Fibroblast of upper back skin (primary cell): ENCODE measurements at places on chromosomes 16 and 17.

- no peak for DNase-seq
Observed at GRCh38 chr16:4767872-4768548, 1.0 kb upstream of the ZNF500 start.

- DNase-seq: peak; percentile 75
Observed at GRCh38 chr17:40026816-40027613, 11.8 kb downstream of the CSF3 start.

DNA sequence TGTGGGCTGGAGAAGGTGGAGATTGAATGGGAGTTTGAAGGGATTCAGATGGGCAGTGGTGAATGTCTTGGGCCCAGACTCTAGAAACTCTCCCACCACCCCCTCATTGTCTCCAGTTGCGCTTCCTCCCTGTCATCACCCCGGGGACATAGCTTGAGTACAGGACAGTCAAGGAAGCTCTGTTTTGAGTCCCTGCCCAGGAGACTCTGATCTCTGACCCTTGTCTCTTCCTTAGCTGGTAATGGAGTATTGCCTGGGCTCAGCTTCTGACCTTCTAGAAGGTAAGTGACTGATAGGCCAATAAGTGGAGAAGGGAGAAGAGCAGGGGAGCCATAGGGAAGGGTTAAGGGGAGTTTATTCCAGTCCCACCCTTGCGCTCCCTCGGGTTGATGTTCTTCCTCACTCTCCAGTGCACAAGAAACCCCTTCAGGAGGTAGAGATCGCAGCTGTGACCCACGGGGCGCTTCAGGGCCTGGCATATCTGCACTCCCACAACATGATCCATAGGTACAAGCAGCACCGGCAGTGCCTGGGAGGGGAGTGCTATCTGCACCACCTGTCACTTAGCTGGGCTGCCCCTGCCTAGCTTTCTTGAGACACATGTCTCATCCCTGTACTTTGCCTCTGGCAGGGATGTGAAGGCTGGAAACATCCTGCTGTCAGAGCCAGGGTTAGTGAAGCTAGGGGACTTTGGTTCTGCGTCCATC, 5.0 kb downstream of the TAOK2 start:
- no peak for DNase-seq

DNA sequence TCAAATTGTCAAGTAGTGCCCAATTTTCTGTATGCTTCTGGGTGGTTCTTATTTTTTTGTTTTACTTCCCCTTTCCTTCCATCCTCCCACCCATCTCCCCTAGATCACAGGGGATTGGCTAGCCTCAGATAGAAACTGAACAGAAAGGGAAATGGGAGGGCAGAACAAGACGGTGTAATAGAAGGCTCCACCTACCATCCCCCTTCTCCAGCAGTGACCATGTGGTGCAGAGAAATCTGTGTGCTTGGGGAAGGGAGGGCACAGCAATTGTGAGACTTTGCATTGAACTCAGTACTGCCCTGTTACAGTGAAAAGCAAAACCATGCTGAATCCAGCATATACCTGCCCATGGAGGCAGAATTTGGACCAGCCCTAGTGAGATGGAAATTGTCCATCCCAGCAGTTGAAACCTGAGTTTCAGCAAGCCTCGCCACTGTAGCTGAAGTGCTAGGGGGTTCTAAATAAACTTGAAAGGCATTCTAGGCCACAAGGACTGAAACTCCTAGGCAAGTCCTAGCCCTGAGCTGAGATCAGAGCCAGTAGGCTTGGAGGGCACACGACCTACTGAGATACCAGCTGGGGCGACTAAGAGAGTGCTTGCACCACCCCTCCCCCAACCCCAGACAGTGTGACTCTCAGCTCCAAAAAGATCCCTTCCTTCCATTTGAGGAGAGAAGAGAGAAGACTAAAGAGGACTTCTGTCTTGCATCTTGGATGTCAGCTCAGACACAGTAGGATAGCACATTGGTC, 5.2 kb downstream of the SLFN11 start:
- peak; percentile 18 for DNase-seq

- peak; percentile 58 for DNase-seq
Observed at GRCh38 chr17:37430051-37430627, 23.5 kb downstream of the TADA2A start.

GRCh38 chr16:80718480-80719220, 85.7 kb downstream of the CDYL2 start:
- DNase-seq: peak; percentile 61

- no peak for DNase-seq
Observed at GRCh38 chr17:48310748-48311213, 119.2 kb downstream of the SKAP1 start.

DNA sequence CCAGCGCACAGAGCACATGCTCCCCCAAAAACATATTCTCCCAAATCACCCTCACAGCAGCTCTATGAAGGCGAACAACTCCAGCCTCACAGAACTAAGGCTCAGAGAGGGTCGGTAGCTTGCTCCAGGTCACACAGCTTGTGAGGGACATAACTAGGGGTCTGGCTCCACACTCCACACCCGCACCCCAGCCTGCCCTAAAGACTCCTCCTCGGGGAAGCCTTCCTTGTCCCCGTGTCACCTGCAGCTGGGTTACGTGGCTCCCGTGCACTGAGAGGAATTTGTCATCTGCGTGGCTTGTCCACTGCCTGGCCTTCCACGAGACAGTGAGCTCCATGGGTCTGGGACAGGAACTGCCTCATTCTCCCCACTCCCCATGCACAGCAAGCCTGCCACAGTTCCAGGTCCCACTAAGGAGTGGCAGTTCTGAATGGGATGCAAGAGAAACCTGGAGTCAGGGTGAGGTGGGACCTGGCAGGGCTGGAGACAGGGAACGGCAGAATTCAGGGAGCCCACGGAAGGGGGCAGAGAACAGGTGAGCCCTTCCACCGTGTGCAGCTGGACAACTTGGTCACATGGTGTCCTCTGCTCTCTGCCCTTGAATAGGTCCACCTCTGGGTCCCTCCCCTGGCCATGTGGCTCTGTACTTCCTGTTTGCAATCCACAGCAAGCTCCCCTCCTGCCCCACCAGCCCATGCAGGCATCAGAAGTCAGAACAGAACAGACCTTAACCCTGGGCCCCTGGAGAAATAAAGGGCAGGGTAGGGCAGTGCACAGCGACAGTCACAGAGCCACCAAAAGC, 27.4 kb downstream of the TNFRSF13B start:
- no peak for DNase-seq
